ENCODE measurements at places on chromosomes 4 and X.

DNA sequence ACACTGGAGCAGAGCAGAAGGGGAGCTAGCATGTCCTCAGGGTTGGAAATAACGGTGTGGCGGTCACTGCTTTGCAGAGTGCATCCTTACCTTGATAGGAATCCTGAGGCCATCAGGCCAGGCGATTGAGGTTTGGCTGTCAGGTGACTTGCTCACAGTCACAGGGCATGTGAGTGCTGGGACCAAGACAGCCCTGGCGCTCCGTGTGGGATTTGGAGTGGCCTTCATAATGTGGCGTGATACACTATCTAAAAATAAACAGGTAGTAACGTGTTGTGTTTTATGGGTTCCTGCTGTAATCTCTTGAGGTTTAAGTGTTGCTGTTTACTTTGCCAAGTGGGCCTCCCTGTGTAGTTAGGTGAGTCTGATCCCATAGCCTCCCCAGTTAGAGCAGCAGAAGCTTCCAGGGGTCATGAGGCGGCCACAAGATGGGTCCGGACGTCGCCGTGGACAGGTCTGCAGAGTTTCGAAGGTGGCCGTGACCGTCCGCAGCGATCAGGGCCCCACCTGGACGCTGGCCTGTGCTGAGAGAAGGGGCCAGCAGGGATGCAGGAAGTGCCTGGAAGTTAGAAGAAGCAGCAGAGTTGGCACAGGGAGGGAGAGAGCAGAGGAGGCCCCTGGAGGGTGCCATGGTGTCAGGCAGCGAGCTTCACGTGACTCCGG, 27.7 kb downstream of the RGS12 start:
- DNase-seq: no peak

GRCh38 chr4:158016511-158016910, 156.3 kb downstream of the GASK1B start:
- no peak for DNase-seq

GRCh38 chrX:124769166-124769565, 422.8 kb downstream of the SH2D1A start:
- no peak for DNase-seq

GRCh38 chr4:140267576-140267975, 105.9 kb upstream of the SCOC start:
- no peak for DNase-seq

- no peak for DNase-seq
Observed at GRCh38 chr4:120785202-120785601, 137.3 kb downstream of the PRDM5 start.

- no peak for DNase-seq
Observed at GRCh38 chr4:81595287-81595686, 123.6 kb upstream of the RASGEF1B start.

DNA sequence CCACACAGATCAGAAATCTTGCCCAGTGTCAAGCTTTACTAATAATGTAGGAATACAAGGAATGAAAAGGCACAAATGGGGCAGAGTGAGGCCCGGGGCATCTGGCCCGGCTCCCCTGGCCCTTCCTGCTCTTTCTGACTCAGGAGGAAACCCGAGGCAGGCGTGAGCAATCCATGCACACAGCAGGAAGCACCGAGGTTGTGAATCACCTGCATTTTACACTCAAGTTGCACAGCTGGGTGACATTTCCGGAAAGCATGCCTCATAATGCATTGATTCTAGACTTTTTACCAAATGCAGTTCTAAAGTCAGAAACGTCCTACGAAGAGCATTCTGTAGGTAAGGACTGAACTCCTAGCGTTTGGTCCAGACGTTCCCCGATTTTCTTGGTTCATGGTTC, 38.9 kb downstream of the PRIMPOL start:
- peak; percentile 61 for DNase-seq

- no peak for DNase-seq
Observed at GRCh38 chr4:57333684-57334083, 223.5 kb upstream of the IGFBP7 start.

DNA sequence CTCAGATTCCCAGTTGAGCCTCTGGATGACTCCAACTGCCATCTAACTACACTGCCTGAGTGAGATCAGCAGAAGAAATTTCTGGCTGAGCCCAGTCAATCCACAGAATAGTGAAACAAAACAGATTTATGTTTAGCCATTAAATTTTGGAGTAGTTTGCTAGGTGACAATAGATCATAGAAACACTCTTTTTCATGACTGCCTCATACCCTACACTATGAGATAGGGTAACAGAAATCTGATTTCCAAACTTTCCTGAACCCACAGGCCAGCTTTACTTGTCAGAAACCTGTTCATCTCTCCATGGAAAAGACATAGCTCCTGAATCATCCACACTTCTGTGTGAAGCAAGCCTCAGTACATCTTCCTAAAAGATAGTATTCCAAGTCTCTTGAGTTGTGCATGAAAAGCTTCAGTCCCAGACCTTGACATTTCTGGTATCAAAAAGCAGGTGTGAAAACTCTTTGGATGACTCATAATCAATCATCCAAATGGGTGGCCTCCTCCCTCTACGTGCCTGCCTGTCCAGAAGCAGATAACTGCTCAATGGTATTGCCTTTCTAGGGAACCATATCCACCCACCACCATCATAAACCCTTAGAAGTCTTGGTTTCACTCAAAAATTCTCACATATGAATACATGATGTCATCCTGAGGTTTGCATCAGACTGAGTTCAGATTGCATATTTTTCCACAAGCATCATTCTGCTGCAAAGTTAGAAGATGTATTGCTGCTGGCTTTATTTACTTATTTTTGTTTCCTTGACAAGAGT, 47.5 kb upstream of the RAP2C start:
- peak; percentile 24 for DNase-seq

GRCh38 chr4:155552180-155552579, 114.5 kb upstream of the GUCY1A1 start:
- no peak for DNase-seq

- DNase-seq: no peak
Observed at GRCh38 chr4:80008971-80009370, 64.1 kb downstream of the ANTXR2 start.

- DNase-seq: no peak
Observed at GRCh38 chr4:7206911-7207567, 14.7 kb downstream of the SORCS2 start.

DNA sequence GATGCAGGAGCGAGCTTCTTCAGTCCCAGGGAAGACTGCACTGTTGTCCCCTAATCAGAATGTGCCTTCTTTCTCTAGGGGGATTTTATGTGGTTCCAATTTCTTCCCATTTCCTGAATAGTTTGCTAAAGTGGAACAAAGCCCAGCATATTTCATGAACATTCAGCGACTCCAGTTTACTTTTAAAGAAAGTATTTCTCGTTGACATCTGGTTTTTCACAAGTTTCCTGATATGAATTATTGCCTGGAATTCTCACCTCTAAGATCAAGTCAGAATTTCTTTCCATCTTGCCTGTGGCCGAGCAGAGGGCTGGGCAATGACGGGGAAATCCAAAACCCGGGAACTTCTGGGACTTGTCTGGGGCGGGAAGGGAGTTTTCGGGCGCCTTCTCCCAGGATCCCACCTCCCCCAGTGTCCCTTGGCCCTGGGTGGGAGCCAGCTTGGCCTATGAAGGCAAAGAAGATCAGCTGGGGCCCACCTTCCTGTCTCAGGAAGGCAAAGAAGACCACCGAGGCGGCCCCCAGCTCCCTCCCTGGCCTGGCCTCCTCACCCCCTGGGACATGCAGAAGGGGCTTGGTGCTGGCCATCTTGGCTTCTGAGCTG, 15.4 kb downstream of the SORCS2 start:
- no peak for DNase-seq
